HFFc6 (cell line): ENCODE measurements at places on chromosomes 1 and 21.

GRCh38 chr1:180505732-180506335, 3.5 kb upstream of the ACBD6 start:
- H3K4me3 ChIP-seq: no peak overlapping the region
- H3K4me1 ChIP-seq: peaks cover 54% of the 10 kb centered on the region
- H3K27me3 ChIP-seq: peaks cover 4% of the 10 kb centered on the region; the same call in 1 of the 2 replicates
- H3K36me3 ChIP-seq: peaks cover 10% of the 10 kb centered on the region

- DNase-seq: no peak
- no peak overlapping the region for H3K4me3 ChIP-seq
- no peaks in the 10 kb centered on the region for H3K36me3 ChIP-seq
- H3K4me1 ChIP-seq: peaks cover 10% of the 10 kb centered on the region; the same call in 1 of the 2 replicates
- H3K27me3 ChIP-seq: peaks cover 3% of the 10 kb centered on the region; the same call in 1 of the 2 replicates
Measured at GRCh38 chr1:168653567-168653966, 75.4 kb downstream of the DPT start.

GRCh38 chr1:35264035-35264434, 4.5 kb upstream of the ZMYM4 start:
- peaks cover 3% of the 10 kb centered on the region for H3K27me3 ChIP-seq
- H3K4me3 ChIP-seq: no peak overlapping the region; the same call in 1 of the 2 replicates
- no peaks in the 10 kb centered on the region for H3K36me3 ChIP-seq
- no peak overlapping the region for H3K27ac ChIP-seq
- no peak for DNase-seq

- no peaks in the 10 kb centered on the region for H3K36me3 ChIP-seq
- no peaks in the 10 kb centered on the region for H3K4me1 ChIP-seq
- no peak for DNase-seq
- no peaks in the 10 kb centered on the region for H3K27me3 ChIP-seq
Measured at GRCh38 chr1:57124768-57125446, 159.1 kb upstream of the C8B start.

- H3K27me3 ChIP-seq: no peaks in the 10 kb centered on the region
- no peak overlapping the region for H3K27ac ChIP-seq
- H3K4me1 ChIP-seq: no peaks in the 10 kb centered on the region
- H3K4me3 ChIP-seq: no peak overlapping the region
Measured at GRCh38 chr1:182051938-182052337, 9.6 kb downstream of the ZNF648 start.

- H3K27ac ChIP-seq: no peak overlapping the region
- DNase-seq: no peak
- no peak overlapping the region for H3K4me3 ChIP-seq
- peaks cover 9% of the 10 kb centered on the region for H3K4me1 ChIP-seq
- no peaks in the 10 kb centered on the region for H3K36me3 ChIP-seq
- H3K27me3 ChIP-seq: no peaks in the 10 kb centered on the region
Measured at GRCh38 chr1:88673446-88673845, 10.6 kb upstream of the PKN2 start.

DNA sequence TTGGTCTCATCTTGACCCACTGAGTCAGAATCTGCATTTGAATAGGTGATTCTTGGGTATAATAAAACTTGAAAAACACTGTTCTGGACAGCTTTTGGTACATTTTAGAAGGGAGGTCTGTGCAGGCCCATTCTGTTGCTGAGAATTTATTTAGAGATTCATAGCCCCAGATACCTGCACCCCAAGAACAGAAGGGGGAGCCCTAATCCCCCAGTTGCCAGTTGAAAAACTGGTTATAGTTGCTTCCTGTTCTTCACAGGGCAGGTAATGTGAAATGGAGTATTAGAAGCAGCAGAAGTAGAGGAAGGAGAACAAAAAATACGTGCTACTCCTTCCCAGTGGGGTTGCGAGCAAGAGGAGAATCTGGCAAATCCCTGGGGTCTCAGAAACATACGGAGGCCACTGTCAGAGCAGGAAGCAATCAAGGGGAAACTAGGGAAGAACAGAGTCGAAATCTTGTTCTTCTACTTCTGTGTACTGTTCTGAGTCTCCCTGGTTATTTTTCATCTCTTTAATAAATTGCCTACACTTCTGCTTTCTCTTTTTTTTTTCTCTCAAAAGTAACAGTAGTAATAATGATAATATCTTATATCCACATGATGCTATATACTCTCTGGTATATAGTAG, 4.6 kb upstream of the CLCA2 start:
- H3K4me3 ChIP-seq: no peak overlapping the region
- peak; percentile 12 for DNase-seq
- peaks cover 19% of the 10 kb centered on the region for H3K4me1 ChIP-seq
- no peaks in the 10 kb centered on the region for H3K36me3 ChIP-seq
- H3K27ac ChIP-seq: no peak overlapping the region

DNA sequence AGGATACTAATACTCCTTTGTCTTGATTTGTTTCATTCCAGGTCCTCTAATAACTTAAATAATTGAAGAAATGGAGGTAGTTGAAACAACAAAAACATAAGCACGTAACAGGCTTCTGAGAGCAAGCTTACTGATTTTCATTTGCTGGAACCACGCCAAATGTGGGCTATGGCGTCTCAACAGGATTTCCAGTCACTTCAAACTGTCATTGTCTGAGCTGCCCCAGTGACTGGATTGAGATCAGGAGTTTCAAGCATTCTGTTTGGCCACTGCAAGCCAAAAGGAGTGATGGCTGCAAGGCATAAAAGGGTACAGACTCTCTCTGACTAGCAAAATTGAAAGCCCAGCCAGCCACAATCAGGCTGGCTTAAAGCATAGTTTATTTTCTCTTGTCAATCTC, 289.9 kb downstream of the DPYD start:
- H3K36me3 ChIP-seq: peaks cover 6% of the 10 kb centered on the region
- no peak for DNase-seq
- no peak overlapping the region for H3K4me3 ChIP-seq
- peaks cover 11% of the 10 kb centered on the region for H3K4me1 ChIP-seq
- H3K27ac ChIP-seq: no peak overlapping the region

- DNase-seq: no peak
- H3K27me3 ChIP-seq: no peaks in the 10 kb centered on the region; the same call in 1 of the 2 replicates
- H3K4me3 ChIP-seq: no peak overlapping the region
- peaks cover 10% of the 10 kb centered on the region for H3K36me3 ChIP-seq
Measured at GRCh38 chr1:113786069-113786468, 26.2 kb downstream of the RSBN1 start.

DNA sequence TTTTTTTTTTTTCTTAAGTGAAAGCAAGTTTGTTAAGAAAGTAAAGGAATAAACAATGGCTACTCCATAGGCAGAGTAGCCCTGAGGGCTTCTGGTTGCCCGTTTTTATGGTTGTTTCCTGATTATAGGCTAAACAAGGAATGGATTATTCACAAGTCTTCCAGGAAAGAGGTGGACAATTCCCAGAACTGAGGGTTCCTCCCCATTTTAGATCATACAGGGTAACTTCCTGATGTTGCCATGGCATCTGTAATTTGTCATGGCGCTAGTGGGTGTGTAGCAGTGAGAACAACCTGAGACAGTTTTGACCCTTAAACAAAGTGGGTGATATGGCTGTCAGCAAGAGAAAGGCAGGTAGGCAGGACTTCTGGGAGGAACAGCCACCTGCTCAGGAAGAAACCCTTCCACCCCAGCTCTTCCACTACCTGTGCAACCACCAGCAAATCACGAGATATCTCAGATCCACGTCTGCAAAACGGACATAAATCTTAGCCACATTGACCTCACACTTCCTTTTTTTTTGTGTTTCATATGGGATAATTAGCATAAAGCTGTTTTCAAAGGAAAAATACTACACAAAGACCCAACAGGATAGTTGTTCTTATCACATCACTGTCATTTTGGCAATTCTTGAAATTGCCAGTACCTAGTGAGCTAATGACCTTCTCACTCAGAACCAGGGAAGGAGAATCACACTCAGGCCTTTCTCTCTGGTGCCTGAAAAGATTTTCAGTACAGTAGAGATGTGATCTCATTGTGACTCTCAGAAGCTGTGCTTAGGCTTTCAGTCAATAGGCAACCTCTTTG, 34.8 kb upstream of the DUSP10 start:
- no peaks in the 10 kb centered on the region; the same call in none of the 2 replicates for H3K27me3 ChIP-seq
- DNase-seq: no peak
- H3K27ac ChIP-seq: no peak overlapping the region
- no peak overlapping the region for H3K4me3 ChIP-seq
- H3K4me1 ChIP-seq: peaks cover 9% of the 10 kb centered on the region

DNA sequence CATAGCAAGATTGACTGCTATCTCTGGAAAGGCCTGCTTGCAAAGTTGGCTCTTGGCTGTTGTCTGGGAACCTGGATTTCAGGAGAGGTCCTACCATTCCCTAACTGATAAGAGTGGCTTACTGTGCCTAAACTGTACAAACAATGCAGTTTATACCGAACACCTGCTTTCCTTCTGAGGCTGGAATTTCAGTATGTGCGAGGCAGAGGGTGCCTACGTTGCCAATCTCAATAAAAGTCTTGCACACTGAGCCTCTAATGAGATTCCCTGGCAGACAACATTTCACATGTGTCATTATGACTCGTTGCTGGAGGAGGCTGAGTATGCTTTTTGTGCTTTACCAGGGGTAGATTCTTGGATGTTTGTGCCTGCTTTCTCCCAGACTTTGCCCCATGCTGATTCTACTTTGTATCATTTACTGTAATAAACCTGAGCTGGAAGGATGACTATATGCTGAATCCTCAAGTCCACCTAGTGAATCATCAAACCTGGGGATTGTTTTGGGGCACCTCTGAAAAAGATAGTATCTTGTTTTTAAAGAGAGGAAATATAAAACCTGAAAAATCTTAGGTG, 58.9 kb upstream of the GNG4 start:
- no peaks in the 10 kb centered on the region for H3K27me3 ChIP-seq
- peak overlapping the region; percentile 80 for H3K27ac ChIP-seq
- peak; percentile 46 for DNase-seq
- H3K4me3 ChIP-seq: no peak overlapping the region
- peaks cover 24% of the 10 kb centered on the region for H3K4me1 ChIP-seq

- no peak overlapping the region for H3K27ac ChIP-seq
- peaks cover 10% of the 10 kb centered on the region for H3K36me3 ChIP-seq
- H3K27me3 ChIP-seq: no peaks in the 10 kb centered on the region; the same call in 1 of the 2 replicates
- no peak for DNase-seq
- H3K4me3 ChIP-seq: no peak overlapping the region
Measured at GRCh38 chr21:15742052-15742670, 12.4 kb downstream of the USP25 start.

DNA sequence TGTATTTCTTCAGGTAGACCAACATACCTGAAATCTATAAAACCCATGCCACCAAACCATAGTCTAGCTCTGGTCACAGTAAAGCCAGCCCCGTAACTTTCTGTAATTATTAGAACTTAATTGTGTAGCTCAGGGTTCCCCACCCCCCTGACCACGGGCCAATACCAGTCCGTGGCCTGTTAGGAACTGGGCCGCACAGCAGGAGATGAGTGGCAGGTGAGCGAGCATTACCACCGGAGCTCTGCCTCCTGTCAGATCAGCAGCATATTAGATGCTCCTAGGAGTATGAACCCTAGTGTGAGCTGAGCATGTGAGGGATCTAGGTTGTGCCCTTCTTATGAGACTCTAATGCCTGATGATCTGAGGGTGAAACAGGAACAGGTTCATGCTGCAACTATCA, 14.6 kb downstream of the TENT5C start:
- peaks cover 3% of the 10 kb centered on the region for H3K4me1 ChIP-seq
- H3K36me3 ChIP-seq: no peaks in the 10 kb centered on the region
- no peak overlapping the region for H3K4me3 ChIP-seq
- no peak overlapping the region for H3K27ac ChIP-seq

- no peak for DNase-seq
- peaks cover 5% of the 10 kb centered on the region for H3K4me1 ChIP-seq
- no peak overlapping the region for H3K27ac ChIP-seq
- no peak overlapping the region for H3K4me3 ChIP-seq
- H3K36me3 ChIP-seq: no peaks in the 10 kb centered on the region
Measured at GRCh38 chr1:119588621-119589020, 59.4 kb downstream of the ZNF697 start.

GRCh38 chr1:85224734-85225623, 24.2 kb upstream of the SYDE2 start:
- DNase-seq: no peak
- H3K27me3 ChIP-seq: no peaks in the 10 kb centered on the region; the same call in 1 of the 2 replicates
- no peak overlapping the region for H3K4me3 ChIP-seq

GRCh38 chr1:88768816-88769215, 84.7 kb downstream of the PKN2 start:
- peak overlapping the region; percentile 22; the same call in 1 of the 2 replicates for H3K27ac ChIP-seq
- peaks cover 27% of the 10 kb centered on the region for H3K4me1 ChIP-seq
- H3K27me3 ChIP-seq: no peaks in the 10 kb centered on the region
- DNase-seq: no peak
